ENCODE measurements at places on chromosomes 4 and X.

DNA sequence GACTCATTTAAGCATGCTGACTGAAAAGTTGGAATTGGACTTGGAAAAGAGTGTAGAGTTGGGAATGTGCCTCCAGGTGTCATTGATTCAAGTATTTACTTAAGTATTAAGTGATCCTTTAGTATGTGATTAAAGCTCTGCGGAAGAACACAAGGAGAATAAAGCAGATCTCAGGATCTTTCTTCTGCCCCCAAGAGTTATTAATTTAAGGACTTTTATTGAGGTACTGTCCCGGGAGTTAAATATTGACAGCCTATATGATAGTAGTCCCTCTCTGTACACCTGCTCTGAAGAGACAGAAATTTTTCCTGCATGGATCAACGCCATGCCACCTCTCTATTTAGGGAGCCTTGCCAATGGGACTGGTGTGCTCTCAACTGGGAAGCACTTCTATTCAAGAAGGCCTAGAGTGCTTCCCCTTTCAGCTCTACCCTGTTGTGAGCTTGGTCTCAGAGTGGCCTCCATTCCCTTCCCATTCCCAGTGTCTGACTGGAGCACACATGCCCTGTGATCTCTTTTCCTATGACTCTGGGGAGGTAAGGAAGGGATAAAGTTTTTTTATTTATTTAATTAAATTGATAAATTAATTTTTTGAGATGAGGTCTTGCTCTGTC, 75.9 kb downstream of the SHISA3 start:
- ATAC-seq = no peak

GRCh38 chr4:80521438-80521837, 185.9 kb downstream of the CFAP299 start:
- peak; percentile 79 for ATAC-seq

GRCh38 chrX:152912641-152913040, 14.8 kb downstream of the ZNF185 start:
- no peak for ATAC-seq

DNA sequence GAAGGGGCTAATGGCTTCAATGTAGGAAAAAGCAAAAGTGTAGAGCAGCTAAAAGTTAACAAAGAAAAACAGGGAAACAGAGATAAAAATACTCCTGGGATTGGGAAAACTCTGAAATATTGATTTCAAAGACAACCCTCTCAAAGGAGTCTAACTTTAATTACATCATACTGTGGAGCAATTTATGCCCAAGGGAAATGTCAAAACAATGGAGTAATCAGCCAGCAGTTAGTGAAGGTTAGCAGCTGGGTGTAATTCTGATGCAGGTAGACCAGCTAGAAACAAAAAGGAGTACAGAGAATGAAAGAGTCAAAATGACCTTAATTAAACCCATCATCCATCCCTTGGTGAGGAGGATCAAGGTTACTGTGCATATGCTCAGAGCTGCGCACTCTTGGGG, 169.0 kb downstream of the ADAM29 start:
- ATAC-seq = no peak

DNA sequence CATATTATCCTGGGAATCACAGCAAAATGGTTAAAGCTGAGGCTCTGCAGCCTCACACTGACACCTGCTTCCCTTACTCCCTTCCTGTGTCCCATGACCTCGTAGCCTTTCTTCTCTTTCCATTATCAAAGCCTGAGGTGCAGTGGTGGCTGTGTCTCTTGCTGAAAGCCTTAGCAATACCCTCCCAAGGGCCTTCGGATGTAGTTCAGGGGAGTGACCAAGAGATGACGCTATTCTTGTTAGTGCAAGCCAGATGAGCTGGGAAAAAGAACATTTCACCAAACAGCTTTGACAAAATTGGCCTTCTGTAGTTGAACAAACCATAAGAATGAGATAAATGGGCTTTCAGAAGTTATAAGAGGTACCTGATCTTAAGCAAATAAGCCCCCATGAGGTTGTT, 31.6 kb downstream of the SMIM10L2A start:
- no peak for ATAC-seq

GRCh38 chr4:19659101-19659500, 592.6 kb upstream of the SLIT2 start:
- ATAC-seq = no peak

- peak; percentile 93 for ATAC-seq
These were observed 222.4 kb downstream of the CRLF2 start for GRCh38 chrX:989959-990510.

- ATAC-seq = no peak
These were observed 186.7 kb upstream of the VEGFC start for GRCh38 chr4:176979416-176979815.

DNA sequence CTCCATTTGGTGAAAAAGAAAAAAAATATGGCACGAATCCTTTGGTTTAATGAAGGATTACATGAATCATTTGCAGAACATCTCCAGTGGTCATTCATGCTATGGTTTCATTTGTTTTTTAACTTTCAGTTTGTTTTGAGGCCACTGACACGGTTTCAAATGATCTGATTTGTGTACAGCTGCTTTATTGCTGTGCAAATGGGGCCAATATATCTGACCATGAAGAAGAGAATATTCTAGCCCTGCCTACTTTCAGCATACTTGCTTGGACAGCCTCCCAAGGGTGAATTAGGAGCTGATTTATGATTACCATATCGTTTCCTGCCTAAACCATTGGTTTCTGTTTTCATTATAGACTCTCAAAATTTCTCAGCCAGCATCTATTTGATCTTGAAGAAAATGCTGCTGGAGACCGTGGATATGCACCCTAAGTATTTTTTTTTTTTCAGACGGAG, 30.7 kb downstream of the SPARCL1 start:
- ATAC-seq = no peak

- ATAC-seq = no peak
These were observed 31.9 kb downstream of the APLN start for GRCh38 chrX:129622757-129623301.

GRCh38 chrX:15233416-15234015, 36.4 kb downstream of the ASB9 start:
- no peak for ATAC-seq

- no peak for ATAC-seq
These were observed 114.1 kb downstream of the MGST2 start for GRCh38 chr4:139779691-139780090.

DNA sequence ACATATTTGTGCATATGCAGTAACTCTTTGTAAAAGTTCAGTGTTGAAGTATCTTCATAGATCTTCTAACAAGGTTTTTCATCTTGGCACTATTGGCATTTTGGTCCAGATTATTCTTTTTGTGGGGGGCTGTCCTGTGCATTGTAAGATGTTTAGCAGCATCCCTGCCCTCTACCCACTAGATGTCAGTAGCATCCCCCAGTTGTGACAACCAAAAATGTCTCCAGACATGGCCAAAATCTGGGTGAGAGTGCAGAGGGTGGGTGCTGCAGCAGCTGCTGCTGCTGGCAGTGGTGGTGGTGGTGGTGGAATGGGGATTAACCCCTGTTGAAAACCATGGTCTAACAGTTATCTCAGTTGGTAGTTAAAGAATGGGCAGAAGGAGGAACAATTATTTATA, 370.0 kb downstream of the GPAT3 start:
- ATAC-seq = no peak

GRCh38 chr4:185738820-185739219, 73.2 kb downstream of the SORBS2 start:
- ATAC-seq = no peak

- ATAC-seq = no peak
These were observed 84.7 kb downstream of the PTPN13 start for GRCh38 chr4:86678796-86679195.

DNA sequence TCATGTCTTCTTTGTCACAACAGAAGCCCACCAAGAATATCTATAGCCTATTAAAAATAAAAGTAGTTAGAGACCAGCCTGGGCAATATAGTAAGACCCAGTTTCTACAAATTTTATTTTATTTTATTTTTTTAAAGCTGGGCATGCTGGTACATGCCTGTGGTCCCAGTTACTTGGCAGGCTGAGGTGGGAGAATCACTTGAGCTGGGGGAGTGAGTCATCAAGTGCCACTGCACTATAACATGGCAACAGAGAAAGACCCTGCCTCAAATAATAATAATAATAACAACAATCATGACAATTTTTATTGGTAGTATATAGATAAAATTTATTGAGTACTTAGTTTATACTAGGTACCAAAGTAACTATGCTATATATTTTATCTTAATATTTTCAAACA, 93.0 kb upstream of the NPFFR2 start:
- ATAC-seq = no peak

DNA sequence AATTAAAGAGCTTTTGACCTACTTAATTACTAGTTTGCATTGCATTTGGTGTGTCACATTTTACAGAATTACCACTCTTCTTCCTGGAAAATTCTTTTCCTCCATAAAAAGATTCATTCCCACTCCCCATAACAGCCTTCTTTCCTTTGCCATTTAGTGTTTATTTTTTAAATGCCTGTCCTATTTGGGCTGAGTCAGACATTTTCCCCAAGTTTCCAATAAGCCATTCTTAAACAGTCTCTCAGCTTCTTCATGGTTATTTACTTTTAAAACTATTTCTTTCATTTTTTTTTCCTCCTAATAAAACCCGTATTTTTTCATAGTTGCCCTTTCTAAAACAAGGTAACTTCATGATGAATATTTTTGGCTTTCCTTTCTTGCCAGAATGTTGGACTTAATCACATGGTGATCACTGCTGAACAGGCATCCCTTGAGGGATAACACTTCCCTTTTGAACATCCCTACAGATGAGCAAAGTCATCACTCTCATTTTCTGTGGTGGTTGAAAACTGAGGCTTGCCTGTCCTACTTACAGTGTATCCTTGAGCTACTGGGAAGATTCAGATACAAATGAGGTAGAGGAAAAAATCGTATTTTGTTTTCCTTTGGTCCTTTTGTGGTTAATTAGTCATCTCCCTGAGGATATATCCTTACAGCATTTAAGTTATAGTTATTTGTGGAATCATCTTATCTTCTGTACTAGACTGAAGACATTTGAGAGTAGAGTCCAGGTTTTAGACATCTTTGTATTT, 520.5 kb upstream of the NR3C2 start:
- ATAC-seq = no peak

DNA sequence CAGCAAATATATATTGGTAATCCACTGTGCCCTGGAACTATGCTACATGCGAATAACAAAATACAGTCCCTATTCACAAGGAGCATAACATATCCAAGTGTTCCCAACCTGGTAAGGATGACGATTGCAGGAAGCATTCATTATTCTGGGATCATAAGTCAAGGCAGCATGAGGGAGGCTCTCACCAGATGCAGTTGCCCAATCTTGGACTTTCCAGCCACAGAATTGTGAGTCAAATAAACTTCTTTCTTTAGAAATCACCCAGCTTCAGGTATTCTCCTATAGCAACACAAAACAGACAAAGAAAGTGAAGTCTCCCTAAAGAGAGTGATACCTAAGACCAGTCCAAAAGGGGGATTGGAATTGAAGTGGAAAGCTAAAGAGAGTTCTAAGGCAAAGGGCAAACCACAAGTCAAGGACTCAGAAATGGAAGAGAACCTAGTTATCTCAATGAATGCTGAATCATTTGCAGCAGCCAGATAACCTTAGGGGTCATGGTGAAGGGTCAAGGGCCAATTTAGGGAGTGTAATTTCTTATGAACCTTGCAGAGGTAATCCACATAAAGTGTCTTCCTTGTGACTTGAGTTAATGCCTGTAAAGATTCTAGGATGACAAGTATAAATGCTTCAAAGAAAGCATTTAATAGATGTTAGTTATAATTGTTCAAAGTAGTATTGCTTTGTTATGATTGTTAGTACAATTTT, 103.1 kb upstream of the PCDH7 start:
- ATAC-seq = no peak

DNA sequence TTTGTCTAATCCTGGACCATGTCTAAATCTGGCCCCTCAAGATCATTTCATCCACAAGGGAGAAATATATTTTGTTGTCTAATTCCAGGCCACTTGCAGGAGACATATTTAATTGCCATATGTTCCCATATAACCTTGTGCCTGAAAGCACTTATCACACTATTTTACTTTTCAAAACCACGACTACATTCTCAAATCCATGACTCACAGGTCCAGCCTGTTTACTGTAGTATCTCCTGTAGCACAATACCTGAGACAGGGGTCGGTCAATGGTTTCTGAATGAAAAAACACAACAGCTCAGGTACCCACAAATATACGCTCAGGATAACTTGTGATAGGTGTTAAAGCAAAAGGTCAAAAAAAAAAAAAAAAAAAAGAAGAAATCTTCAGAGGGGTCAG, 60.9 kb downstream of the SEC24D start:
- no peak for ATAC-seq
